Effector CD8-positive, alpha-beta T cell (primary cell): ENCODE measurements at places on chromosomes 3 and 15.

GRCh38 chr15:50977162-50977561 lies 68.7 kb downstream of the AP4E1 start:
- no peak for DNase-seq

- no peak for DNase-seq
These were observed 719 bp downstream of the FEZF2 start for GRCh38 chr3:62372621-62373041.

DNA sequence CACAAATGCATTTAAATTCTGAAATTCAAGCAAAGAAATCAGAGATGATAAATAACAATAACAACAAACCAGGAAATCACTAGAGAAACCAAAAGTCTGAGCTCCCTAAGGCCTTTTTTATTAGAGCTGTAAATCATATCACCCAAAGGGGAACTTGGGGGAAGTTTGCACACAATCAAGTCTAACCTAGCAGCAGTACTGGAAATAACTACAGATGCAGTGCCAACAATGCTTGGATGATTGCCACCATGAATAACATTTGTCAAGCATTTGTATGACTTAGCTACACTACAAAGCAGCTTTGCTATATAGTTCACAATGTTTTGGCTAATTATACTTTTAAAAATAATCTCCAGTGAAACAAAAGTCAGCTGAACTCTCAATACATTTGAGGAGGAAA lies 27.8 kb downstream of the SHQ1 start:
- no peak for DNase-seq

DNA sequence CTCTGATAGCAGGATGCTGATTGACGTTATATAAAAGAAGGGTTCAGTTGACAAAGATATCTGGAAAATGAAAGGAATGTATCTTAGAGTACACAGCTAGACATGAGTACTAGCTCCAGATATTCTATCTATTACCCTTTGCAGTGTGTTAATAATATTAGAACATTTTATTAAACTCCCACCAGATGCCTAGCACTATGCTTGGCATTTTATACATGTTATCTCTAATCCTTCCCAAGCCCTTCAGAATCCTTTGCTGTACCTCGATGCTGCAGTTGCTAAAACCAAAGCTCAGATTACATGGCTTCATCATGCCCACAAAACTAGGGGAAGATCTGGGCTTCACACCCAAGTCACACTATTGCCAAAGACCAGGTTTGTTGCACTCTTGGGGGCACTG lies 350.1 kb upstream of the AZI2 start:
- DNase-seq, result no peak

DNA sequence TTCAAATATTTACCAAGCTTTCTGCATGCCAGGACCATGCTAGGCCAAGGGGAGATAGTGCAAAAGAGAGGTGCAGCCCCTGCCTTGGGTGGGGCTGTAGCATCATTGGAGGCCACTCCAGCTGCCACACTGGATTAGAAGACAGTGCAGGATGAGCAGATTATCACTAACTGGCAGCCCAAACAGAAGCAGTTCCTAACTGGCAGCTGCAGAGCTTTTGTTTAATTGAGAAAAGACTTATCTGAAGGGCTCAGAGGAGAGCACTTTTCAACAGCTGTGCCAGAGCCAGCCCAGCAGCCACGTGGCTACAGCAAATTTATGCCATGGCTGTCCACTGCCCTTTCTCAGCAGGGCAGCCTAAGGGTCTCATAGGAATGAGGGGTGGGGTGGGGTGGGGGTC lies 13.5 kb upstream of the ACSBG1 start:
- no peak for DNase-seq

DNA sequence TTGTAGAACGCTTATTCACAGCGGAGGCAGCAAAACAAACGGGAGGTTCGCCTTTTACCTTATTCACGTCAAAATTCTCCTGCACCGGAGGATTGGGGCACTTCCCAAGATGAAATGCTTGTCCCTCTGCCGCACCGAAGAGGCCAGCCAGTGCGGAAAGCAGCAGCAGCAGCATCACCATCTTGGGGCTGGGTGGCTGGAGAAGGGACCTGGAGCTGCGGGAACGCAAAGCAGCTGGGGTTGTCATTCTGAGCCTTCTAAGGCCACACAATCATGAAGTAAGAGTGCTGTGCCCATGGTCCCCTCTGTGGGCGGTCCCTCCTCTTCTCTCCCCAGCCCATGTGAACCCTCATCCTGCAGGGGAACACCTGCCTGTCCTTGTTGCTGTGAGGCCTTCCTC lies 4.5 kb downstream of the APOD start:
- no peak for DNase-seq

- DNase-seq, result no peak
These were observed 625.2 kb upstream of the GBE1 start for GRCh38 chr3:82386647-82387046.

- DNase-seq, result no peak
These were observed 150.5 kb downstream of the WDR76 start for GRCh38 chr15:43977072-43977884.

GRCh38 chr3:192980632-192981031 lies 63.0 kb upstream of the MB21D2 start:
- no peak for DNase-seq

DNA sequence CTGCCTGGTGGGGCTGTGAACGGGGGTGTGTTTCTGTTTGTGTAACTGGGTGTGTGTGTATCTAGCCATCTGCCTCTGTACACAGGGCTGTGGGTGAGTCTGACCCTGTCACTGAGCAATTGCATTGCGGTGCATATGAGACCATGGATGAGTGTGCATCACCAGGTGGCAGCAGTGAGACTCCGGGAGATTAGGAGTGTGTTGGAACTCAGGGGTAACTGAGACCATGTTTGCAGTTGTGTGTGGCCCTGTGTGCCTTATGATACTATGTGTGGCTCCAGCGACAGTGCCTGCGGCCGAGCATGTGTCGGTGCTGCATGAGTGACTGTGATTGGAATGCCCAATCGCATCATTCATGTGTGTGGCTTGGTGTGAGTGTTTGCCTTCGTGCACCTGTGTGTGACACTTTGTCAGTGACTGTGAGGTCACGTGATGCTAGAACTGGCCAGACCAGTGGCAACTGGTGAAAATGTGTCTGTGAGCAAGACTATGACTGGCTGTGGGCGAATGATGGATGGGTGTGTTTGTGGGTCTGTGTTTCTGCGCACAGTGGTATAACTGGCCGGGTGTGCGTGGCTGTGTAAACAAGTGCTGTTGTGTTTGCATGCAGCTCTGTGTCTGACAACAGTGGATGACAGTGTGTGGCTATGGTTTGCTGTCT lies 14.0 kb downstream of the VILL start:
- DNase-seq, result no peak

DNA sequence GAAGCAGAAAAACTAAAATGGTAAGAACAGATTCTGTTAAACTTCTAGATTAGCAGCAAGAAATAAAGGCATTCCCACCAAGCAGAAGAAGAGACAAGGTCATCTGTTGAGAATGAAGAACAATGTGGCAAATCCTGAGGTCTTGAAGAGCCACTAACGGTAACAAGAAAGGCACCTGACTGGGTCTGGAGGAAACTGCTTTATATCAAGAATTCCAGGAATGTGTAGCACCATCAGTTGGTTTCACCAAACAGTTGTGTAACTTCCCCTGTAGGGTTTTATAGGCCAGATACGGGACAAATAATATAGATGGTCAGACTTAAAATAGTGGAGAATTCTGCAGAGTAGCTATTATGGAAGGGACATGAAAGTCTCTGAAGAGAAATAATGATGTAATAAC lies 57.3 kb downstream of the ACAP2 start:
- DNase-seq, result no peak

DNA sequence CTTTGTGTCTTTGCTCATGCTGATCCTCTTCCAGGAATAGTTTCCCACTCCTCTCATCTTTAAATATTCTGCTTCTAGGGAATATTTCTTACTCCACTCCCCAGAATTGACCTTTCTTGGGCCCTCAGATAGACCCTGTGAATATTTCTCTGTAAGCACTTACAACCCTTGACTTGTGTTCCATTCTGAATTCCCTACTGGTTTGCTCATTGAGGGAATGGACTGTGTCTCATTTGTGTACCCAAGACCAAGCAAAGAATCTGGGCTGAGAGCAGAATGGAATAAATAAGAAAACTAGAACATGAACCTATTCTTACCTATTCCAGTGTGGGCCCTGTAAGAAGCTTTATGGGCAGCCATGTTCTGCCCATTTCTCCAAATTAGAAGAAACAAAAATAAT lies 72.7 kb upstream of the TSPAN3 start:
- DNase-seq, result no peak

DNA sequence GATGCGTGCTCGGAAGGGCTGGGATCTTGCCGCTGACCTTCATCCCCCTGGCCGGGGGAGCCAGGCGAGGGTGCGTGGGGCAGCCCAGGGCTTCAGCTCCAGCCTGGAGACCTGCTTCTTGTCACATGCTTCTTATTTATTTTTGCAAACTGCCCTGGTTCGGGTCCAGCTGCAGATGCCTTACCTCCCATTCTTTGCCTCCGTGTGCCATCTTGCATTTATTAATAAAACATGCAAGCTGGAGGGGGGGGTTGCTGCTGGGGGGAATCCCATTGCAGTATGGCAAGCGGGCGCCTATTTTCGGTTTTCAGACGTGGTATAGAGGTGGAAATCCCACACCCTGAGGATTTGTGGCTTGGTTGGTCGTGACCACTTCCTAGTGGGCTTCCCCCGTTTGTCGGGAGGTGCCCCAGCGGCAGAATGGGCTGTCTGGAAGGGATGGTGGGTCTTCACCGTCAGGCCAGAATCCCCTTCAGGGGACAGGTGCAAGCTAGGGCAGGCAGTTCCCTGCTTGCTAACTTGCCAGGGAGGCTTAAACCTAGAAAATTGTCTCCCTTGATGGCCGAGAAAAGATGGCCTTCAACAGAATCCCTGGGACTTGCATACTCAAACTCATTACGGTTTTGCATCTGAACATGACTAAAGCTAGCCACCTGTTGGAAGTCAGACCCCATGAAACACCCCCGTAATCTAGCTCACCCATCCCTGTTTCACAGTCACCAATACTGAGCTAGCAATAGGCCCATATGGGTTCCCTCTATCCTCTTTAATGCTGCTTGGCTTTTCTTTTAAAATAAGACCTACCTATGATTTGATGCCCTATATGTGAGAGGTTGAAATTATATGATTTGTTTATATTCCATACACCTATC lies 569 bp downstream of the TMEM266 start:
- no peak for DNase-seq
